NCI-H524 treated with DMSO at 0.1 percent for 48 hours (cell line): ENCODE measurements at places on chromosomes 6 and 20.

- DNase-seq, result no peak
Observed at GRCh38 chr20:25546048-25546447, 39.3 kb downstream of the NINL start.

DNA sequence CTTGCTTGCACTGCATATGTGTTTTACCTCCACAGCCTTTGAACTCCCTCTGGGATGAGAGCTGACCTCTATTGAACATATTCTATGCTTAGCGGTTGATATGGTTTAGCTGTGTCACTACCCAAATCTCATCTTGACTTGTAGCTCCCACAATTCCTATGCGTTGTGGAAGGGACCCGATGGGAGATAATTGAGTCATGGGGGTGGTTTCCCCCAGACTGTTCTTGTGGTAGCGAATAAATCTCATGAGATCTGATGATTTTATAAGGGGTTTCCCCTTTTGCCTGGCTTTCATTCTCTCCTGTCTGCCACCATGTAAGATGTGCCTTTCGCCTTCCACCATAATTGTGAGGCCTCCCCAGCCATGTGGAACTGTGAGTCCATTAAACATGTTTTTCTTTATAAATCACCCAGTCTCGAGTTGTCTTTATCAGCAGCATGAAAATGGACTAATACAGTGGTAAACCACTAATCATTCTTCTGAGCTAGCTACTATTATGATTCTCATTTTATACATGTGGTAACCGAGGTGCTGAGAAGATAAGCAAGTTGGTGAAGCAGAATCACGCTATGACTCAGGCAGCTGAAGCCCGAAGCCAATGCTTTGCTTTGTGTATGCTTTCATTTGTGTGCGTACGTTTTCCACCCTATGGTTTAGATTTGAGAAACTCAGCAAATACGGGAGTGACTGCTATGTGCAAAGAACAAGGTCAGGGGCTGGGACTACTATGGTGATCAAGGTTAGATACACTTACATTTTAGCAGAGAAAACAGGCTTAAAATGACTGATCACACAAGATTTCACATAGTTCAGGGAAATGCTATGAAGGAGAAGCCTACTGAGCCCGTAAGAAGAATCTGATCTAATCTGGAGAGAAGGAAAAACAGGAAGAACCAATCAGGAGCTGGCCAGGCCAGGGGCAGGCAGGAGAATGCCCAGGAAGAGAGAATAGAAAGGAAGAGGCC lies 363.5 kb downstream of the ESR1 start:
- DNase-seq, result no peak

- DNase-seq, result no peak
Observed at GRCh38 chr6:111441678-111442243, 41.3 kb downstream of the REV3L start.

- DNase-seq, result no peak
Observed at GRCh38 chr6:39209911-39210310, 19.4 kb downstream of the KCNK5 start.

DNA sequence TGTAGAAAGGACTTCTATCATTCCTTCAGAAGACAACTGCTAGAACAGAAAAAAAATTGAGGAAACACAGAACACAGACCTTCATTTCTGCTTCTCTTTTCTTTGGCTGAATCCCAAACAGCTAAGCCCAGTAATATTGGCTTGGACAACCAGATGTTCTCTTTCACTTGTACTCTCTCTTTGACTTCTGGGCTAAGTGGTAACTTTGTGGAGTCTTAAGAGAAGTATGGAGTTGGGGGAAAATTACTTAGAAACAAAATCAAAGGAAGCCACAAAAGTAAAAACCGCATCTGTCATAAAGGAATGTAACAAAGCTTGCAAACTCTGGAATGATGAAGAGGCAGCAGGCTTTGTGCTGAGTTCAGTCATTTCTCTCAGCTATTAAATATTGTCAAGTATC lies 587.5 kb downstream of the CBLN4 start:
- DNase-seq, result no peak

GRCh38 chr20:43915211-43916072 lies 790 bp downstream of the TOX2 start:
- DNase-seq, result no peak

GRCh38 chr6:149140137-149140909 lies 177.2 kb upstream of the TAB2 start:
- no peak for DNase-seq
